ENCODE measurements at places on chromosomes 1 and 21. TPM values are rescaled to one million over a fixed set of nuclear protein-coding genes. Genes with fewer than 3 reads are reported as not detected.

RBM8A gene
- total RNA-seq = 127 TPM

VASH2 gene
- not detected for total RNA-seq

GPX7 gene
- 44.7 TPM for total RNA-seq

WNT4 gene
- total RNA-seq = 0.32 TPM

- DNase-seq = no peak
Measured at GRCh38 chr1:246032031-246032551, 475.0 kb downstream of the SMYD3 start.

GRCh38 chr1:224783006-224783651 lies 146.3 kb upstream of the DNAH14 start:
- no peak for DNase-seq

DNA sequence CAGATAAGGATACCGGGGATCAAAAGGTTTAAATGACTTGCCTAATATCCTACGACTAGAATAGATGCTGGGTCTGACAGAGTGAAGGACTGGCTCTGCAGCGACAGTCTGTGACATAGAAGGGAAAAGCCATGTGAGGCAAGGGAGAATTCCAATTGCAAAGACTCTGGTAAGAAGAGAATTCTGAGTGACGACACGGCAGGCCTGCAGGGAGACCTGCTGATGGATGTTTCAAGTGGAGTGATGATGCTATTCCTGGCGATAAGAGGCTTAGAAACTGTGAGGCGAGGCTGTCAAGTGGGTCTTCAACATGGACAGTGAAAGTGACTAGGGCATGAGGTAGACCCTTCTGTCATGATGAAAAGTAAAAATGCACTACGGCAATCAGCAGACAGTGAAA lies 176.6 kb upstream of the PBX1 start:
- DNase-seq = no peak

- no peak for DNase-seq
Measured at GRCh38 chr1:115084902-115085511, 4.3 kb downstream of the TSPAN2 start.
